ENCODE measurements at places on chromosomes 2 and 18. TPM values are rescaled to one million over a fixed set of nuclear protein-coding genes. Genes with fewer than 3 reads are reported as not detected.

Gene CCDC74A
- total RNA-seq: not detected

Gene LHCGR
- not detected for total RNA-seq

Gene COL3A1
- not detected for total RNA-seq

Gene GNAL
- 0.80 TPM for total RNA-seq

- no peak for DNase-seq
These were observed 9.1 kb upstream of the AP1S3 start for GRCh38 chr2:223846515-223846914.

GRCh38 chr2:220296174-220296573, 668.7 kb downstream of the SLC4A3 start:
- DNase-seq: no peak

- DNase-seq: no peak
These were observed 94.2 kb downstream of the POLR1A start for GRCh38 chr2:86011449-86011941.

- DNase-seq: peak; percentile 2
These were observed 88.7 kb upstream of the ATL2 start for GRCh38 chr2:38465789-38466127.

- DNase-seq: no peak
These were observed 434.5 kb upstream of the RAB12 start for GRCh38 chr18:8174771-8175170.

DNA sequence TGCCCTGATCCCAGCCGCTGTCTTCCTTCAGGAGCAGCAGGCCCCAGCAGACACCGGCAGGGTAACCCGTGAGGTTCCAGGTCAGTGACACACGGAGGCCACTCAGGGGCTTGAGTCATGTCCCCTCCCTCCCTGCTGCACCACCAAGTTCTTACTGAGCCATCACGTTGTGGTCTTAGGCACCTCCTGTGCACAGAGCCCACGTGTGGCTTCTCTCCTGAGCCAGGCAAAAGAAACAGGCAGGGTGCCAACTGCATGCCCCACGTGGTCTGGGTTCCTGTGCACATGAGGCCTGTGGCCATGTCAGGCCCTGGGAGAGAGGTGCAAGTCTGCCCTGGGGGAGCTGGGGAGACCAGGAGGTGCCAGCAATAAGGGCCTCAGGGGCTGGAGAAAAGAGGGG, 264.8 kb downstream of the KLHL29 start:
- DNase-seq: no peak
